GM10248 (cell line): ENCODE measurements at places on chromosomes 3 and 15.

DNA sequence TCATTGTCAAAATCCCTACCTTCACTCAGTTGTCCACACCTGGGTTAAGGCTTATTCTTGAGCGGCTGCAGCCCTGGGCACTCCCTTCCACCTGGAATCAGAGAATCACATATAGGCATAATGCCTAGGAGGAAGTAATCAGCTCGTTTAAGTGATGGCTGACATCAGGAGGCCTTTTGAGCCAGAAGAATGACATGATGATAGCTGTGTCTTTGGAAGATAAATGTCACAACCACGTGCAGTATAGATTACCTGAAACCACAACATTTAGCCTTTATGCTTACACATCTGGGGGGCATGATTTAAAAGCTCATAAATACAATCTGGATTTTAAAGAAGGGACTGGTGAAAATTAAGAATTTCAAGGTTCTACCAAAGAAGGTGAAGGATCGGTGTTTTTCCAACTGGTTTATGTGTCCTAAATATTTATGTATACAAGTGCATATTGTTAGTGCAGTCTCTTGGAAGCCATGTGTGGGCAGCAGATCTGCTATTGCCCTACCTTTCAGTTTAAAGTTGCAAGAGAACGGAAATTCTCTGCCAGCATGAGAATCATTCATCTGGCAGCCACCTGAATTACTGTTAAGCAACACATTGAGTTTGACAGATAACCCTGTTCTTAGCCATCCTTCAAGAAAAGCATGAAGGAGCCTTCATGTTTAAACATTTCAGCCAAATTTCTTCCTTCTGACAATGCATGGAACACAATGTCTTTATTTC, 163.4 kb upstream of the NR2E3 start:
- no peak for DNase-seq

GRCh38 chr15:35043373-35044095, 41.6 kb downstream of the NANOGP8 start:
- no peak for DNase-seq

DNA sequence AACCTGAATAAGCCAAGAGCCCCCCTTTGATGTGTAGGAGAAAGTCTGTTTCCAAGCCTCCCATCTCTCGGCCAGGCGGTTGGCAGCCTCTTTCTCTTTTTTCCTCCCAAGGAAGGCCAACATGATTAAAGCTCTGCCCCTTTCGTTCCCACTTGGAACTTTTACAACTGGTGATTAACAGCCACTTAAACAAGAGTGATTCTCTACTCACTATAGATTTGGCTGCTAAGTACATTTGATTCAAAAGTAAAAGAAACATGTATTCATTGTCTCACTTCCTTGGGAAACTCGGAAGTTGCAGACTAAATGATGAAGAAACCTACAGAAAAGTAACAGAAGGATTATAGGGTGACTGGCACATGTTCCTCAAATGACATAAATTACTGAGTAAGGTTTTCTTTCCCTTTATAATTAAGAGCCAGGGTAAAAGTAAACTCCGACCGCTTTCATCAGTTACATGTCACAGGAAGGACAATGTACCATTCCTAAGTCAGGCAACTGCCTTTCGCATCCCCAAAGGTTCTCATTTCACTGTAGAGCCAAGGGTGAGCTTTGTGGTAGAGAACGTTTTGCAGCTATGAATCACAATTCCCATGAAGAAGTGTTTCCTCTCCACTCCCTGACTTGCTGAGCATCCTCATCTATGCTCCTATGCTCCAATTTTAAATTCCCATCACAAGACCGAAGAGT, 72.7 kb downstream of the MB21D2 start:
- DNase-seq: no peak

DNA sequence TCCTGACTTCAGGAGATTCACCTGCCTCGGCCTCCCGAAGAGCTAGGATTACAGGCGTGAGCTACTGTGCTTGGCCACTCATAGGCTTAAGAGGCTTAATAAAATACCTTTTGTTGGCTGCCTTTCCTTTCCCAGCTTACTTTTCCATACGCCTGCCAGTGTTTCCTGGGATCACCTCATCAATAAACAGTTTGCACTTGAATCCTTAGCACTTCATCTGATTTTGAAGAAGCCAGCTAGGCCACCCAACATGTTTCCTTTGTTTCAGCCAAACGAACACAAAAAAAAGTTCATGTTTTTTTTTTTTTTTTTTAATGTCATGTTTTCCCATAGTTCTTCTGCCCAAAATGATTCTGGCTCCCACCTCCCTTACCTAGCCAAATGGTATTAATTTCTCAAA, 92.3 kb downstream of the RAP2B start:
- DNase-seq: no peak

DNA sequence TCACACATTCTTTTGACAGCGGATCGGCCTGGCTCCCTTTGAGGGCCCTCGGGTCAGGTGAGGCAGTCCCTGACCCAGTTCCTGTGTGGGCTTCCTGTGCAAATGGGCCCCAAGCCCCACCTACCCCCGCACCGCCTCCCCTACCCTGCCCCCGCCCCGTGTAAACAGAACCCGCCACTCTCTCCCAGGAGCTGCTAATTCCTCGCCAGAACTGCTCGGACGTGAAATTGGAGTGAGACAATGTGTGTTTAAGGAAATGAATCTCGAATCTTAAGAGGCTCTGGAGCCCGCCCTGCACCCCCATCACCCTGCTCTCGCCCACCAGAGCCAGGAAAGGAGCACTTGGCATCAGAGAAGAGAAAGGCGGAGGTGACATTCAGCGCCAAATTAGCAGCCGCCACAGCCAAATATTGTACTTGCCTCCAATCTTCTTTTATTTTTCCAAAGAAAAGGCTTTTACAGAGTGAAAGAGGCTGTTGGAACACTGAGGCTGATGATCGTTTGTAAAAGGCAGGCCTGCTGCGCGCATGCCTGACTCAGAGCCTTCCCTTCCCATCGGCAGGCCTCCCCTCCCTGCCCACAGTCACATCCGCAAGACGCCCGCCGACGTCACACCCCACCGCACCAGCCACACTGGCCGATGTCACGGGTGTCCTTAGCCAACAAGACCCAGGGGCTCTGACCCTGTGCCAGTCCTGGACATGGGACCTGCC, 53.1 kb downstream of the CACNA2D2 start:
- no peak for DNase-seq

GRCh38 chr3:172288651-172289050, 159.6 kb downstream of the GHSR start:
- DNase-seq: no peak

DNA sequence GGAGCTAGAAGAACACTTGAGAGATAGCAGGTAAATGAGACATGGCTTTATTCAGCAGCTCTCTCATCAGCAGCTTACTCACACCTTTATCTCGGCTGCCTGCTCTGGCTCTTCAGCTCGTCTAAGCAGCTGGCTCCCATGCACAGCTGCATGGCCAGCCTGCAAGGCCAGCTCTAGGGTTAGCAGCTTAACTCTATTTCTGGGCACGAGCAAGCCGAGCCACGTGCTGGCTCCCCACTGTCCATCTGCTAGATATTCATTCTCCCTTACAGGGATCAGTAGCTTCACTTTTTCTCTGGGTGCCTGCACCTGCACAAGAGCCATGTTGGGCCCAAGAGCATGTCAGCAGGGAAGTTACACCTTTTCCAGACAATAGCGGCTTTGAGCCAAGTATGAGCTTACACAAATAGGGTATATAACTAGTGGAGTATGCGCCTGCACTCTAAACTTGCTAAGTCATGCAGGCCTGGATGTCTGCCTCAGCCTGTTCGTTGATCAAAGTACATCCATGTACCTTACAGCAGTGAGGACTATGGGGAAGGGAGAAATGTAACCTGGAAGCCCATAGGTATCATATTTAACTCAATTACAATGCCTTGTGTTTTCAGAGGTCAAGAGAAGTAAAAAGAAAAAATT, 174.9 kb upstream of the SNTN start:
- no peak for DNase-seq

- no peak for DNase-seq
These were observed 107.7 kb upstream of the RASGRP1 start for GRCh38 chr15:38672273-38672672.

GRCh38 chr3:71231680-71232079, 351.8 kb downstream of the FOXP1 start:
- no peak for DNase-seq

DNA sequence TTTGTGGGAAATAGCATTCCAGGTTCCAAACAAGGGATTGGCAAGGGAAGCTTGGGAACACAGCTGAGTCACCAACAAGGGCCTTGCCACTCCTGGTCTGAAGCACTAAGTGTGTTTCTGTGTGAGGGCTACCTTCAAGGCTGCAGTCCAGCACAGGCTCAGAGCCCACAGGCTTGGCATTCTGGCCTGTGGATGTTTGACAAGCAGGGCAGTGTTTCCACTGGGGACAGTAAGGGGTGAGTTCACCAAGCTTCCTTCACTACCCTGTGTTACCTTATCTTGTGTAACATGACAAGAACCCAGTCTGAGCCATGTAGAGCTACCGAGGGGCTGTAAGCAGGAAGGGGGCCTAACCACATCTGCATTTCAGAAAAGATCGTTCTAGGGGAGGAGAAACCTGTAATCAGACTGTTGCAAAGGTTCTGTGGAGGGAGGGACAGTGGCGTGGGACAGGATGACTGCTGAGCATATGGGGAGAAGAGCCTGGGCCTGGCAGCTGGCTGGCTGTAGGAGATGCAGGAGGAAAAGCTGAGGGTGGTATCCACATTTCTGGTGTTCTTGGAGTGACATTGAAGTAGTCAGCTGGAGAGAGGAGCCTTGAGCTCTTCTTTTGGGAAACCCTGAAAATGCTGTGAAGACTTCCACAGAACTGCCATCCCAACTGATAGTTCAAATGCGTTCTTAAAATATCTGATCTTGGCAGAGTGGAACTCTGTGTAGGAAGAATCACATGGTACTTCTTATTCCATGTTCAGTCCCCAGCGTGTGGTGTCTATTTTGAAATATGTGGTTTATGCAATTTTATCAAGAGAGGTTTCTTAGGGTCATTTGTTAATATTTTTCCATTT, 61.3 kb downstream of the CTDSPL start:
- DNase-seq: no peak

GRCh38 chr15:90583471-90584252, 53.9 kb downstream of the CRTC3 start:
- DNase-seq: no peak

GRCh38 chr15:66228807-66229735, 24.5 kb downstream of the MEGF11 start:
- no peak for DNase-seq

GRCh38 chr3:127254730-127255129, 33.1 kb downstream of the PRR20G start:
- no peak for DNase-seq

- DNase-seq: no peak
These were observed 263.8 kb downstream of the ZBBX start for GRCh38 chr3:167116120-167116922.

DNA sequence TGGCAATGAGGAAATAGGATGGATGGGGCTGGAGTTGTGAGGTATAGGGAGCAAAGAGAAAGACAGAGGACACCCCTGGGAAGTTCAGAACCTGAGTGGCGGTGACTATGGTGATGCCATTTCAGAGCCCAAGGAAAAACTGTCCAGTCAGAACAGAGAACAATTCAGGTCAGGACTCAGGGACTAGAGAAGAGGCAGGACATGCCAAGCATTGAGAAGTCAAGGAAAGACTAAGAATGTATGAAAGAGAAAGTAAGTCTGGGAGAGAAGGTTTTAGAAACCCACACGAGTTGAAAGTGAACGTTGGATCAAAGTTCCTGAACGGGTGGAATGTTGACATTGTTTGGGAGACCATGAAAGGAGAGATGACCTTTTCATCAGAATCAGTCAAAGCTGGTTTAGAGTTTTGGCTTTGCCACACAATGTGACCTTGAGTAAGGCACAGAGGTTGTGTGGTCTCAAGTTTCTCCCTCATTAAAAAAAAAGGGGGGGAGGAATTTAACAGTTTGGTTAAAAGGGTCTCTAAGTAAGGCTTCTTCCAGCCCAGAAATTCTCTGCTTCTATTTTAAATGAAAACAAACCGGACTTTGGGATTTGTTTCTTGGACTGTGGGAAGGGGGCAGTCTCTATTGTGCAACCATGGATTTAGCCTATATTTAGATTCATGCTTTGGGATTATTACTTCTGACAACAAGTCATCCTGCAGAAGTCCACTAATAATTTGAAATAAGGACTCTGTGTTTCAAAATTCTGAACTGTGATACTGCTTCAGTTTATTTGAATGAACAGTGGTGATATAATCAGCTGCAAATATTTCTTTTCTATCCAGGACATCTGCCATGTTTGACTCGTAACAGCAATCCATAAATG, 315.9 kb upstream of the TBL1XR1 start:
- DNase-seq: no peak

- no peak for DNase-seq
These were observed 45.7 kb downstream of the TMEM44 start for GRCh38 chr3:194587438-194587931.

- no peak for DNase-seq
These were observed 122.8 kb upstream of the LPP start for GRCh38 chr3:188031121-188031520.

- DNase-seq: no peak
These were observed 54.3 kb downstream of the TBC1D2B start for GRCh38 chr15:78023081-78023665.

DNA sequence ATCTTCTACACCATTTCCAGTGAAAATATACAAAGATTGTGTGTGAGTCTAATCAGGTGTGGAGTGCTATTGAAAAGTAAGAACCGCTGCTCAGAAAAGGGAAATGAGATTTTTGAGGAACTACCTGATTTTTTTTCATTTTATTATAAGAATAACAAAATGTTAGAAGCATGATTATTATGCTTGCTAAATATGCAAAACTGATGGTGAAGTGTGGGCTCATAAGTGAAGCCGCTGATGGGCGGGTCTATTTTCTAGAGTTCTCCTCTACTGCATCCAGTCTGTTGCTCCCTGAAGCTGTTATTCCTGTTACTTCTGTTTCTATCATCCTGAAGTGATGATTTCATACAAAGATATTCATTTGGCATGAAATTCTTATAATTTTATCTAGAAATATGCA, 612.0 kb downstream of the CADM2 start:
- DNase-seq: no peak

- no peak for DNase-seq
These were observed 292.1 kb downstream of the LSAMP start for GRCh38 chr3:116153174-116153573.

GRCh38 chr3:69290430-69290829, 95.5 kb downstream of the FRMD4B start:
- DNase-seq: no peak

- DNase-seq: no peak
These were observed 1042.7 kb downstream of the PLOD2 start for GRCh38 chr3:145118303-145118702.

DNA sequence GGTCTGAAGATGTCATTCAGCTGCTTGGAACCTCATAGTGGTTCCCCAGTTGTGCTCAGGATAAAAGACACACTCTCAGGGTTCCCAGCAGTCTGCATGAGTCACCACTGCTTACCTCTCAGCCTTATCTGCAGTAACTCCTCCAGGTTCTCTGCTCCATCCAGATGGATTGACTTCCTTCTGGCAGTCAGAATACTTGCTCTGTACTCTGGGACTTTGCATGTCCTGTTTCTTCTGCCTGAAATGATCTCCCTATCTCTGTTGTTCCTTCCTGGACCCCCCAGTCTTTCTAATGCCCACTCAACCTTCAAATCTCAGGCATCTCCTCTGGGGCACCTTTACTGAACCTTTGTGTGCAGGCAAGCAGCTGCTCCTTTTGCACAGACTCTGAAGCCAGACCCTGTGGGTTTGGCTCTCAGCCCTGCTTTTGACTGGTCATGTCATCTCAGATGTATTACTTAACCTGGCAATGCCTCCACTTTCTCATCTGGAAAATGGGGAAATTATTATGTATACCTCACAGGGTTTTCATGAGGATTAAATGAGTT, 38.4 kb downstream of the ITPR1 start:
- DNase-seq: no peak
